ENCODE measurements at places on chromosomes 2 and 18. TPM values are rescaled to one million over a fixed set of nuclear protein-coding genes. Genes with fewer than 3 reads are reported as not detected.

GRCh38 chr2:68031542-68032160 is 31.2 kb downstream of the C1D start:
- no peak for DNase-seq

- DNase-seq: peak; percentile 71
Observed at GRCh38 chr2:8630676-8631464, 51.0 kb upstream of the ID2 start.

- DNase-seq: no peak
Observed at GRCh38 chr2:27149570-27150405, 984 bp downstream of the TCF23 start.

The SH2D6 gene
- total RNA-seq: not detected

The APOB gene
- total RNA-seq: 3.4 TPM

The DPP4 gene
- 3.4 TPM for total RNA-seq

Data from cardiac septum (tissue), 1 donor.